CD4-positive, alpha-beta T cell treated with Interleukin-4 for 4 hours (primary cell): ENCODE measurements at places on chromosomes 6 and 20.

DNA sequence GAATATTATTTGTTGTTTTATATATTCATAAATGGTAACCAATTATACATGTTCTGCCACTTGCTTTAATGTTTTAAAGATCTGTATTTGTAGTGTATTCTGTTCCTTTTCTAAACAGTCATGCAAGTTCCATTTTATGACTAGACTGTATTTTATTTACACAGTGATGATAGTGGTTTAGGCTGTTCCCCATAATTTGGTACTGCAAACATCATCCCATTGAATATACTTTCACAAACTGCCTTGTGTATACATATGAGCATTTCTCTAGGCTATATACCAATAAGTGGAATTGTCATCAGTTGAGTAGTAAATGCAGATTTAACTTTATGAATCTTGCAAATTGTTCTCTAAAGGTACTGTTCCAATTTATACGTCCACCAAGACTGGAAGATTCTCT, 738.0 kb downstream of the EPHA7 start:
- DNase-seq: no peak

GRCh38 chr6:109013656-109014305, 80.9 kb downstream of the SESN1 start:
- DNase-seq: peak; percentile 28

DNA sequence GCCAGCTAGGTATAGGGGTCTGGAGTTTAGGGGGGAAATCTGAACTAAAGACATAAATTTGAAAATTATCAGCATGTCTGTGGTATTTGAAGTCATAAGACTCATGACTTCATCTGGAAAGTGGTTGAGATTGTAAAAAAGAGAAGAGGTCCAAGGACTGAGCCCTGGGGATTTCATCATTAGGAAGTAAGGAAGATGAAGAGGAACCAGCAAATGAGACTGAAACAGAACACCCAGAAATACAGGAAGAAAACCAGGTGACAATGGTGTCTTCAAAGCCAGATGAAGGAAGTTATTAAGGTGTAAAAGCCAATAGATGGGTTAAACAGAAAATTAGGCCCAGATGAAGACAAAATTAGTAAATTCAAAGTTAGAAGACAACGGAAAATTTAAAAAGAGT, 49.1 kb upstream of the UBR2 start:
- no peak for DNase-seq

- DNase-seq: no peak
Measured at GRCh38 chr6:41594326-41594725, 43.9 kb upstream of the MDFI start.

GRCh38 chr6:139473731-139474130, 99.3 kb upstream of the CITED2 start:
- DNase-seq: no peak

GRCh38 chr6:109261811-109262210, 120.5 kb downstream of the CD164 start:
- no peak for DNase-seq

DNA sequence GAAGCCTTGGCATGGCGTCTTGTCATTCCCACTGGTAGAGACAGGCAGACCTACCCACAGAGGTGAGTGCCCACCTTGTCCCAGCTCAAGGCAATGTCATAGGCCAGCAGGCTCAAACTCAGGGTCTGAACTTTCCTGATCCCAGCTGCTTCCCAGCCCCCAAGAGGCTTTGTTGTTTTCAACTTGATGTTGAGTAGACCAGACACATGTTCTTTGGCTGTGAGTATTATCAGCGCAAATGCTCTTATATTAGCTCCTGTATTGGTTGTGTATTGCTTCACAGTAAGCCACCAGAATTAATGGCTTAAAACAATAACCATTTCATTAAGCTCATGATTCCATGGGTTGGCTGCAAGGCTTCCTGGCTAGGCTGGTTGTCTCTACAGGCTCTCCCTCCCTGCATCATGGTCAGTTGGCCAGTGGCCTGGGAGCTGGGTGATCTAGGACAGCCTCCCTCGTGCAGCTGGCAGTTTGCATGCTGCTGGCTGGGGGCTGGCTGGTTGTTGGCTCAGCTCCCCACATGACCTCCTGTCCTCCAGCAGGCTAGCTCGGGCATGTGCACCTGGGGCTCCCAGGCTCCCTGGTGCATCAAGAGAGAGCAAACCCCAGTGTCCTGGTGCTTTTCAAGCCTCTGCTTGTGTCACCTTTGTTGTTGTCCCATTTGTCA, 21.6 kb downstream of the TOX2 start:
- no peak for DNase-seq

DNA sequence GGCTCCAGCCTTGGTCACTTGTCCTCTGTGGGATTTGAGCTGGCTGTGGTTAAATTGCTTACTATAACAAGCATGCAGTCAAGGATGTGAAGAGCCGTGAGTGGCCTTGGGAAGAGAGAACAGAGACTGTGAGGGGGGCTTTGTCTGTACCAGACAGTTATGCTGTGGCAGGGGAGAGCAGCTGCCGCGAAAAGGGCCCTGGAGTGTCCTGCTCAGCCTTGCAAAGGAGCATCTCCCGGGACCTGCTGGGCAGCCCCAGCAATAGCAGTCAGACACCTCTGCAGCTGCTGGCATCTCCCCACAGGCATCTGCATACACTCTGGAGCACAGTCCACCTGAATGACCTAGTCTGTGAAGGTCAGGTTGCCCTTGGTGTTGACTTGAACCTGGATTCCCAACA, 6.3 kb downstream of the EBF4 start:
- no peak for DNase-seq

DNA sequence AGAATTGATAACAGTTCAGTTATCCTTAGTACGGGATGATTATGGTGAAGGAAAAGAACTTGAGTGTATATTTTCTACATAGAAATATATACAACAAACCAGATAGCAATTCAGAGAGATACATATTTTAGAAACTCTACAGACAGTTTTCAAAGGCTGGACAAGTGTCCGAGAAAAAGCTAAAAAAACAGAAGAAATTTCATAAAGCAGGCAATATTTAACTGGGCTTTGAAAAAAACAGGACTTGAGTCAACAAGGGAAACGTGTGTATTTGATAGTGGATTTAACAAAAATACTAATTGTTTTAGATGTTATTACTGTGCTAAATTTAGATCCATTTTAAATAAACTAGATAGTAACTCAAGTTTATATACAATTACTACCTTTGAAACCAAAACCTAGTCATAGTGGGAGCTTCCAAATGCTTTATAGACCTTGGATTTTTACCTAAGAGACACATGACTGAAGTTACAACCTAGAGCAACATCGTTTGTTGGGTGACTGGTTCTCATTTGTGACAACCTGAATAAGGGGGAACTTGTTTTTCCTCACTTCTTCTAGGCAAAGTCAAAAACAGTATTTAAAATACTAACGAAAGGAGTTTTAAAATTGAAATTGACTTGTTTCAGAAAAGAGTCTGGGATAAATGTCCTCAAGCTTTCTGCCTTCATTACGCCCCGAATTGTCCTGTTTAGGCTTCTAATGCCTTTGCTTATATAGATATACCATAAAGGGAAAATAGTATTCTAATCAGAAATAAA, 116.7 kb upstream of the PRSS16 start:
- DNase-seq: no peak

DNA sequence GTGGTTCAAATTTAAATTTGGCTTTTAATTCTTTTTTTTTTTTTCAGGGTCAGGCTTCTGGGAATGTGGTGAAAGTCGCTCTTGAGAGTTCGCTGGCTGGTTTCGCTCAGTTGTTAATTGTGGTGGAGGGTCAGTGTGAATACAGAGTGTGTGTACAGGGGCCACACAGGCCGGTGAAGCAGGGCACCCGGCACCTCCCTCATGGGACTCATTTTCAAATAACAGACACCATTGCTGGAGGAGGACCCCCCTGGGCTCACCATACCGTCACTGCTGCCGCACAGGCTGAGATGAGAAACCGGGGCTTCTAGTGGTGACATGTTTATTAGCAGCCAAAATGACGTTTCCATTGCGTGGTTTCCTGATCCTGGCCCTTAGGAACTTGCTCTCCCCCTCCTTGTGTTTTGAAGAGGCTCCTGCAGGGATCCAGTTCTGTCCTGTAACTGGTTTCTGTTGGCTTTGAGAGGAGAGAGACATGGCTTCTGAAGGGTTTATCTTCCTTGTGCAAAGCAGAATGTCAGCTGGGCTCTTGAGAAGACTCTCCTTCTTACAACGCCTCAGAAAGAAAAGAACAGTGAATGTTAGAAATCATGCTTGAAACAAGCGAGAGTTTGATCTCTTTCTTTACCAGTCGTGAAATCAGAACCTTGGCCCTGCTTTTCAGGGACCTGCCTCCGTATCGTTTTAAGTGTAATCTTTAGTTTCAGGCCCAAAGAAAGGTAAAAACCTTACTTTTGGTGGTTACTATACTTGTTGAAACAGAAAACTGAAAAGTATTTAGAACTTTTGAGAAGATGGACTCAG, 37.8 kb downstream of the DUSP22 start:
- DNase-seq: no peak

DNA sequence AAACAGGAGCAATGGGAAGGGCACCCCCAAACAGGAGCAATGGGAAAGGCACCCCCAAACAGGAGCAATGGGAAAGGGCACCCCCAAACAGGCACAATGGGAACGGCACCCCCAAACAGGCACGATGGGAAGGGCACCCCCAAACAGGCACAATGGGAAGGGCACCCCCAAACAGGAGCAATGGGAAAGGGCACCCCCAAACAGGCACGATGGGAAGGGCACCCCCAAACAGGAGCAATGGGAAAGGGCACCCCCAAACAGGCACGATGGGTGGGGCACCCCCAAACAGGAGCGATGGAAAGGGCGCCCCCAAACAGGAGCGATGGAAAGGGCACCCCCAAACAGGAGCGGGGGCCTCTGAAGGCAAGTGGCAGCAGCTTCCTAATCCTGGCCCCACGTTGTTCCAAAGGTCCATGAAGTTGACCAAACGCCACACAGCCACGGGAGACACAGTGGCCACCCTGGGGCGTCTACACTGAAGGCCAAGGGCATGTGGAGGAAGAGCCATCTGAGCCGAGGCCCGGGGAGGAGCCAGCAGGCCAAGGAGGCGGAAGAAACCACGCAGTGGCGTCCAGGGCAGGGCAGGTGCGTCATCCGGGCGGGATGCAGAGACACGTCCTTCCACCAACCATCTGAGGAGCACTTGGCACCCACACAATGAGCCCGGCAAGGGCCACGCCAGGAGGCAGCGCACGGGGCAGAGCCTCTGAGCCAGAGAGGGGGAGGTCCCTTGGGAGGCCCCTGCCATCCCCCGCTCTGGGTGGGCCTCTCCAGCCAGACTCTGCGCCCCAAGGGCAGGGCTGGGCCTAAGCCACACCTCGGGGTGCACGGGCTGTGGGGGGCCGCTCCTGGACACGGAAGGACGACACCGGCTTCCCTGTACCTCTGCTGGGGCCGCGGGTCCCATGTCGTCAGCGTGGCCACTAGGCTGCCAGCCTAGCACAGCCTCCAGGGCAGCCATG, 21.5 kb upstream of the NTSR1 start:
- DNase-seq: no peak

GRCh38 chr6:97198046-97198565, 84.9 kb downstream of the MMS22L start:
- DNase-seq: no peak

DNA sequence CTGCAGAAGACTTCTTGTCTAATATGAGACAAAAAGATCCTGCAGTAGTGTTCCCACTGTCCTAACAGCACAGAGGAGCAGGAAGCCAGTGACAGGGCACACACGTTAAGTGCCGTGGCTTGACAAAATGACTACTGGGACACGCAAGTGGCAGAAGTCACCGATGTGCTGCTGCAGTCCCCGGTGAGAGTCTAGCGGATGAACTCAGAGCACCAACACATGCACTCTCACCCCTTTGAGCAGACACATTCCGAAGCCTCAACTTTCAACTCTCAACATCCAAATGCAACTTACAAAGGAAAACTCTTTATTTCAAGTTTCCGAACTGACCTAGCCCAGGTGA, 898 bp downstream of the LAMA4 start:
- no peak for DNase-seq

DNA sequence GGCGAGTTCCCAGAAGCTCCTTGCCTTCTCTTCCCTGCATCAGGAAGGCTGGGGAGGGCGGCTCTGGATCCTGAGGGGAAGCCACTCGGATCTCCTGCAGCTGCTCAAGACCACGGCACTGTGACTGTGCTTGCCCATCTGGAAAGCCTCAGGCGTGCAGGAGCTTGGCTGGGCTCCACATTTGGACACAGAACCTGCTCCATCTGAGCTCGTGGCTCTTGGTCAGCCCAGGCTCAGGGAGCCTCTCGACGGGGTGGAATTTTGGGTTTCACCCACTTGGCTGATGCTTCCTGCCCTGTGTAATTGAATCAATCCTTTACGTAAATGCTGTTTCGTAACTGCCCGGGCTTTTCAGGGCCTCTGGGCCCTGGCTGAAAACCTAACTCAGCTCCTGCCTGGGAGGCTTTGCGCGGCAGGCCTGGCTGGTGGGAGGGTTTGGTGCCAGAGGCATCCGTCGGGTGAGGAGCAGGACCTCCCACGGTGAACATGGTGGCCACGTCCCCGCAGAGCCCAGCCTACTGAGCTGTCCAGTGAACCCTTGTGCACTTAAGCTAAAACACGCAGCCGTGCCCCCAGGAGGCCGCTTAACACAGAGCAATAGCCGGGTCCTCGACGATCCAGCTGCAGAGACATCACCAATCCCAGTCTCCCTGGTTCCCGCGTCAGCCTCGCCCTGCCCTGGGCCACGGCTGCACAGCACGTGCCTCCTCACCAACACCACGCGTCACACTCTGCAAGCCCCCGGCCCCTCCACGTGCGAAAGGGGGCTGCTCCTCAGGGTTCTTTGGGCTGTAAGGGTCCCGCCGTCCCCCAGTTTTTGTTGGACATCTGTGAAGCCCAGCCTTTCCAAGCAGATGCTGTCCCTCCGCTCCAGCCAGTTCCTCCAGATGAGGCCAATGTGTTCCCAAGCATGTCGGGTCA, 241.0 kb downstream of the DLL1 start:
- no peak for DNase-seq

DNA sequence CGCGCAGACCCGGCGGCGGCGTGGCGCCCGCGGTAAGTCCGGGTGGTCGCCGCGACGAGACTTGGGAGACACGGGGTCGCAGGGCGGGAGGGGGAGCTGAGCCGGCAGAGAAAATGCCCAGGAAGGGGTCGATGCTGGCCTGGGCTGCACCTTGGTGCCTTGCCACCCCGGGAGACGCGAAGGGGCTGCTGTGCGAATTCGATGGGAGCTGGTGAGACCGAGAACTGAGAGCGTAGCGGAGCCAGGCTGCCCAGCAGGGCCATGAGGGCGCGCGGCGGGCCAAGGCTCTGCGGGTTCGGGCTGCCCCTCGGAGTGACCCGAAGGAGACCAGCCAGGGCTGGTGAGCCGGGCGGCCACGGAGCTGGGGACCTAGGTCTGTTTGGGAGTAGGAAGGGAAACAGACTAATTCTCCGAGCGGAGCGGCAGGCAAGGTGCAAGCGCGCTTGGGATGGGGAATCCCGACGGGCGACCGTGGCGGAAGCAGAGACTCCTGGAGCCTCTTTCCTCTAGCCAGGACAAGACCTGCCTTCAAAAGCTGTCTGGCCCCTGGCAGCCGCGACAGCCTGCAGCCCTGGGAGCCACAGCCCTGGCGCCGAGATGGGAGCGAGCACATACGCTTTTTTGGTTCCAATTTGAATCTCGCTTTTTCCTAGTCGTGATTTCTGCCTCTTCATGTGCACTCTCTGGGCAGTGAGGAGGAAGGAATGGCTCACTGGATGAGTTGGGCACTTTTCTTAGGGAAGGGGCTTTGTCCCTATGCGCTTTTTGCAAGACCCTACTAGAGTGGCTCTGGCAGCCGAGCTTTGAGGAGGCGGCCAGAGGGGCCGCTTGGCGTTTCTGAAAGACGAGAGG, 691 bp downstream of the SYNDIG1 start:
- DNase-seq: no peak
